ENCODE measurements at places on chromosomes 2 and 18.

DNA sequence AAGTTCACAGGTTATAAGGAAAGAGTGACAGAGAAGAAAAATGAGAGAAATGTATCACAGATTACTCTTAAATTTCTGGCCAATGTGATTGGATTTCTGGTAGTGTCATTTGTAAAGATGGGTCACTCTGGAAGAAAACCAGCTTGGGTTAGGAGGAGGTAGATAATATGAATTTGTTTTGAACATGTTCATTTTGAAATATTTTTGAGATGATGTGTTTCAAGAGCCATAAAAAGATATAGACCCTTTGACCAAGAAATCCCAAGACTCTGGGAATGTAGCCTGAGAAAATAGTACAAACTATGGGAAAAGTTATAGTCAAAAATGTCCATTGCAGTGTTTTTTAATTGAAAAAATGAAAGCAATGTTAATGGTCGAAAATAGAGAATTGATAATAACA, 70.7 kb downstream of the CALCRL start:
- H3K4me1 ChIP-seq: no peaks in the 10 kb centered on the region
- H3K36me3 ChIP-seq: no peaks in the 10 kb centered on the region
- DNase-seq: no peak
- no peaks in the 10 kb centered on the region for H3K27me3 ChIP-seq
- H3K4me3 ChIP-seq: no peak overlapping the region
- no peak overlapping the region for H3K27ac ChIP-seq

DNA sequence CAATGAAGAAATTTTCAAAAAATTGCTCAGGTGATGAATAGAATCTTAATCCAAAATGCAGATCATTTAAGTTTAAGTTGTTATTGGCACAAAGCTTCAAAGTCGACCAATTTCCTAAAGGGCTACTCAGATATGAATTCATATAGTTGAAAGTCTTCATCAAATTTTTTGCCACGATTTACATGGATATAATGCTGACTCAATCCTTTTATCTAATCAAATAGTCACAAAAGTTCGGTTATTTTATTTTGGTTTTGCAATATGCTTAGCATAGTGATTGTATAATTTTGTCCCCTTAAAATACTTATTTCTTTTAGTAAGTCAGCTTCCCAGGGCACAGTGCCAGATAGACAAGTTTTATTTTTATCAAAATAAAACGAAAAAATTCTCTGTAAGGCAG, 227.3 kb downstream of the CD226 start:
- H3K4me1 ChIP-seq: no peaks in the 10 kb centered on the region
- H3K27ac ChIP-seq: no peak overlapping the region
- H3K36me3 ChIP-seq: no peaks in the 10 kb centered on the region
- no peak overlapping the region for H3K4me3 ChIP-seq
- no peaks in the 10 kb centered on the region for H3K27me3 ChIP-seq

GRCh38 chr2:234463626-234464290, 33.1 kb downstream of the ARL4C start:
- H3K36me3 ChIP-seq: no peaks in the 10 kb centered on the region
- peaks cover 81% of the 10 kb centered on the region for H3K4me1 ChIP-seq
- peak overlapping the region; percentile 12 for H3K4me3 ChIP-seq
- peak overlapping the region; percentile 86 for H3K27ac ChIP-seq

GRCh38 chr18:40529478-40529877, 1425.6 kb upstream of the PIK3C3 start:
- no peaks in the 10 kb centered on the region for H3K4me1 ChIP-seq
- DNase-seq: no peak
- no peaks in the 10 kb centered on the region for H3K36me3 ChIP-seq
- H3K27me3 ChIP-seq: no peaks in the 10 kb centered on the region
- no peak overlapping the region for H3K4me3 ChIP-seq

DNA sequence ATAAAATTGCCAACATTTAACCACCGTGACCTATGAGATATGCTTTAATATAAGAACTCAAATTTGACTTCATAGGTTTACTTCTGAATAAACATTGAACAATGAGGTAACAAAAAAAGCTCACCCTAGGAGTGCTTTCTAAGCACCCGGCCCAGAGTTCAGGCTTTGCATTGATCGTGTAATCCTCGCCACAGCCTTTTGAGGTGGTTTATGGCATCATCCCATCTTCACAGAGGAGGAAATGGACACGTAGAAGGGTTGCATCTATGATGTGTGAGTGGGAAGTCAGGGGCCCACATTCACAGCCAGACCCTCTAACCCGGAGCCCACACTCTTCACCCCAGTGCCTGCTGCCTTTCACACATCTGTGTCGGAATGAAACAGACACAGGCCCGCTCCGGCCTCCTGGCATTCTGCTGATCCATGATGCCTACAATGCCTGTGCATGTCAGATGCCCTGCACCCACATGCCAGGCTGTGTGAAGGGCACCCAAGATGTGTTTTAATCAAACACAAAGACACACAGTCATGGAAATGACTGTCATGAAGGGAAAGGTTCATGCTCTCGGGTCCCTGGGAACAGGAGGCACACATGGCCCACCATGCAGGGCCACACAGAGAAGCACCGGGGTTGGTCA, 48.6 kb upstream of the RPL31 start:
- no peaks in the 10 kb centered on the region for H3K36me3 ChIP-seq
- no peaks in the 10 kb centered on the region for H3K27me3 ChIP-seq
- H3K4me3 ChIP-seq: no peak overlapping the region
- no peak for DNase-seq

- no peaks in the 10 kb centered on the region for H3K27me3 ChIP-seq
- H3K4me1 ChIP-seq: no peaks in the 10 kb centered on the region
- no peaks in the 10 kb centered on the region for H3K36me3 ChIP-seq
- DNase-seq: peak; percentile 7
Measured at GRCh38 chr2:71693286-71694270, 240.2 kb downstream of the DYSF start.

DNA sequence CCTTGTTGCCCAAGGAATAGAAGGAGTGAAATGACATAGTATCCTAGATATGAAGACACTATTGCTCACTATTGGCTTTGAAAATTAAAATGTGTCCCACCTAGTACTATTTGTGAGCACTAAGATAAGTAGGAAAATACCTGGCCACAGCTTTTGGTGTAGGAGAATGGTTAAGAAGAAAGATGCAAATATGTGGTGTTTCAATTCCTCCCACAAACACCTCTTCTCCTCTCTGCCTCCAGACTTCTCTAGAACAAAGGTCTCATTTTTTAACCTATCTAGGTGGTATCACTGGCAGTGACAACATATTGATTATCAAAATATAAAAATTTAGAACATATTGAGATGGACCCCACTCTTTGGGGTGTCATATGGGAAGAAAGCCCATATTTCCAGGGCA, 929.9 kb upstream of the FANCL start:
- no peak overlapping the region for H3K27ac ChIP-seq
- H3K4me1 ChIP-seq: no peaks in the 10 kb centered on the region
- H3K27me3 ChIP-seq: no peaks in the 10 kb centered on the region

- no peaks in the 10 kb centered on the region for H3K27me3 ChIP-seq
- H3K4me3 ChIP-seq: no peak overlapping the region
- no peaks in the 10 kb centered on the region for H3K36me3 ChIP-seq
- no peak overlapping the region for H3K27ac ChIP-seq
Measured at GRCh38 chr2:229235131-229235914, 35.8 kb downstream of the PID1 start.

GRCh38 chr2:45380131-45380836, 230.8 kb downstream of the SRBD1 start:
- no peaks in the 10 kb centered on the region for H3K27me3 ChIP-seq
- H3K4me3 ChIP-seq: no peak overlapping the region
- H3K4me1 ChIP-seq: no peaks in the 10 kb centered on the region
- no peak for DNase-seq
- H3K36me3 ChIP-seq: no peaks in the 10 kb centered on the region

- no peaks in the 10 kb centered on the region for H3K36me3 ChIP-seq
- H3K27me3 ChIP-seq: no peaks in the 10 kb centered on the region
- no peak overlapping the region for H3K27ac ChIP-seq
- no peak overlapping the region for H3K4me3 ChIP-seq
Measured at GRCh38 chr2:168501466-168502065, 45.5 kb downstream of the CERS6 start.

GRCh38 chr2:11011359-11011758, 99.6 kb downstream of the KCNF1 start:
- no peaks in the 10 kb centered on the region for H3K27me3 ChIP-seq
- H3K36me3 ChIP-seq: no peaks in the 10 kb centered on the region
- no peak for DNase-seq
- no peak overlapping the region for H3K27ac ChIP-seq
- H3K4me1 ChIP-seq: no peaks in the 10 kb centered on the region
- H3K4me3 ChIP-seq: no peak overlapping the region

DNA sequence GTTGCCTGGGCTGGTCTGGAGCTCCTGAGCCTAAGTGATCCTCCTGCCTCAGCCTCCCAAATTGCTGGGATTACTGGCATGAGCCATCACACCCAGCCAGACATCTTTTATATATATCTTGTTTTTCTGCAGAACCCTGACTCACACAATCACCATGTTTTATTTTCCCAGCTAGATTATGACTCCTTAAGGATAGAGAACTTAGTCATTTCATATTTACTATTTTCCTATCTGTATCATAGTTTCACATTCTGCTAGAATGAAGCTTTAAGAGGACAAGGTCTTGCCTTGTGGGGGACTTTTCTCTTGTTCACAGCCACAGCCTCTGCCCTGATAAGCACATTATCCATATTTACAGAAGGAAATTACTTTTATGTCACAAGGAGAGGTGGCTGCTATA, 73.9 kb downstream of the LBH start:
- no peaks in the 10 kb centered on the region for H3K4me1 ChIP-seq
- H3K27ac ChIP-seq: no peak overlapping the region
- no peak for DNase-seq
- H3K4me3 ChIP-seq: no peak overlapping the region
- no peaks in the 10 kb centered on the region for H3K36me3 ChIP-seq
- no peaks in the 10 kb centered on the region for H3K27me3 ChIP-seq

Measured in CD4-positive, alpha-beta memory T cell (primary cell).